ENCODE measurements at places on chromosomes 6 and 20. TPM values are rescaled to one million over a fixed set of nuclear protein-coding genes. Genes with fewer than 3 reads are reported as not detected.

Gene MCCD1
- total RNA-seq, result 3.5 TPM

Gene THBD
- 48.1 TPM for total RNA-seq

Gene KCNQ5
- total RNA-seq, result 0.50 TPM

Gene FAXC
- 1.4 TPM for total RNA-seq

Gene HRH3
- total RNA-seq, result not detected

Data from kidney (tissue), 22 donors.